ENCODE measurements at places on chromosomes 7 and 10. TPM values are rescaled to one million over a fixed set of nuclear protein-coding genes. Genes with fewer than 3 reads are reported as not detected.

Gene PMS2
- 9.2 TPM for polyA plus RNA-seq

Gene GIMAP4
- 13.3 TPM for polyA plus RNA-seq

Gene GPR15LG
- not detected for polyA plus RNA-seq

Gene DGKB
- 0.17 TPM for polyA plus RNA-seq

Gene STEAP1B
- polyA plus RNA-seq: 7.4 TPM
